ENCODE measurements at places on chromosomes 13 and 19.
A peak's percentile ranks its signal among the peaks of the same experiment; 100 is the strongest.

GRCh38 chr19:58330458-58330857 is 3.7 kb downstream of the ZSCAN22 start:
- DNase-seq, result no peak

GRCh38 chr19:4034048-4035017 is 26.8 kb downstream of the PIAS4 start:
- no peak for DNase-seq

GRCh38 chr19:40604171-40604646 is 3.0 kb downstream of the LTBP4 start:
- no peak for DNase-seq

DNA sequence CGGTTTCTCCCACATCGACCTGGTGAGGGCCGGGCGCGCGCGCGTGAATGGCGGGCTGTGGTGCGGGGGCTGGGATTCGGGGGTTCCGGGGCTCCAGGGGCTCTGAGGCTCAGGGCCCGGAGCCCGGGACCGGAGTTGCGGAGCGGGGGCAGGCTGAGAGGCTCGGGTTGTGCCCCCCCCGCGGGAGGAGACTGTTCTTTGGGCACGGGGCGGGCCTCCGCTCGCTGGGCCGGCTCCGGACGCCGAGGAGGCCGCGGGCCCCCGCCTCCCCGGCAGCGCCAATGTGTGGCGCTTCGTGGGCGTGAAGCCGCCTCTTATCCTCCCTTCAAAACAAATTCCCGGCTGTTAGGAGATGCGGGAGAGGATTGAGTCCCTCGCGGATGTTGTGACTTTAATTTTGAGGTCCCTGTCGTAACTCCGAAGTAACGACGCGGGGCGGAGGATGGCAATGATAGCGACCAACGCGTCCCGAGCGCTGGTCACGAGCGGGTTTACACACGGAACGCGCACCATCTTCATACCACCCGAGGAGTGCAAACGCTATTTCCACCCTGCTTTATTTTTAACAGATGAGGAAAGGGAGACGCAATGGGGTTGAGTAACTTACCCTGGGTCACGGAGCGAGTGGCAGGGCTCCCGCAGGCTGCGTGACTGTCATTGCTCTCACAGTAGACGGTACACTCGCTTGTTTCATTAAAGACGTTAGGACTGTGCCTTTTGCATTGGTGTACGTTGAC is 536 bp downstream of the UBA2 start:
- DNase-seq, result no peak

DNA sequence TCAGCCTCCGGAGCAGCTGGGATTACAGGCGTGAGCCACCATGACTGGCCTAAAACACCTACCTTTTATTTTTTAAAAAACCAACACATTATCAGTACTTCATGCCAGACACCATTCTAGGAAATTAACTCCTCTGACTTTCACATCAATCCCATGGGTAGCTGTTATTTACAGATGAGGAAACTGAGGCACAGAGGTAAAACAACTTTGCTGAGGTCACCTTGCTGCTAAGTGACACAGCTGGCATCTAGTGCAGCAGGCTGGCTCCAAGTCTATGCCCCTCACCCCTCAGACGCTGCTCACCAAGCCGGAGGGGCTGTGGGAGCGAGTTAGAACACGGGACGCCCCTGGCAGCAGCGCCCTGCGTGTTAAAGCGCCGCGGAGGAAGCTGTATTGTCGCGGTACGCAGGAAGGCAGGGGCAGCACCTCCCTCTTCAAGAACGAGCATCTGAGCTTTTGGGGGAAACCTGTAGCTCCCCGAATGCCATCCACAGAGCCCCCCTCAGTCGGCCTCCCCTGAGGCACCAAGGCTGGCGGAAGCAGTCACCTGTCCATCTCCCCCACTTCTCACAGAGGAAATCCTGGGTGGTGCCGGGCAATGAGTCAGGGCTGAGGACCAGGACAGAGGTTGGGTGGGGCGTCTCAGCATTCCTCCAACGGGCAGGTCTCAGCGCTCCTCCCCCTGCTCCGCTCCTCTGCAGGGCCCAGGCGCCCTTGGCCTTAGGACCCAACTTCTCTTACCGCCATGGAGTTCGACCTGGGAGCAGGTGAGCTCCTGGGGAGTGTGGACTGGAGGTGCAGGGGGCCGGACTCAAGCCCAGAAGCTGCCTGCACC is at the start of gene C19orf33:
Gene C19orf33 (plus strand): TSS at position 735 of the 835 bp plus-strand sequence. CDS start 11 bp downstream, at position 746.
- no peak for DNase-seq

- no peak for DNase-seq
Measured at GRCh38 chr13:110214637-110215036, 92.3 kb downstream of the COL4A1 start.

GRCh38 chr13:42926555-42926954 is 65.5 kb downstream of the EPSTI1 start:
- DNase-seq, result no peak

DNA sequence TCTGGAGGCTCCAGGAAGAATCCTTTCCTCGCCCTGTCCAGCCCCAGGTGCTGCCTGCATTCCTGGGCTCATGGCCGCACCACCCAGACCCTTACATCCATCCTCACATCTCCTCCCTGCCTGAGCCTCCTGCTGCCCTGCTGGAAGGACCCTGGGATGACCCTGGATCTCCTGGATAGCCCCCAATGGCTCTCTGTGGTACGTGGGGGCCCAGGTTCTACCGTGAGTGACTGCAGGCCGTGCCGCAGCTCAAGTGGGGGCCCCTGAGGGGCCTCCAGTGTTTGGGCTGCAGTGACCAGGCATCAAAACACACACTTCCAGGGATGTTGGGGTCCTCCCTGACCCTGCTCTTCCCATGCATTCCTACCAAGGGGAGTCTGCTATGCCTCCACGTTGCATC is 8.3 kb upstream of the MCF2L start:
- peak; percentile 8 for DNase-seq

DNA sequence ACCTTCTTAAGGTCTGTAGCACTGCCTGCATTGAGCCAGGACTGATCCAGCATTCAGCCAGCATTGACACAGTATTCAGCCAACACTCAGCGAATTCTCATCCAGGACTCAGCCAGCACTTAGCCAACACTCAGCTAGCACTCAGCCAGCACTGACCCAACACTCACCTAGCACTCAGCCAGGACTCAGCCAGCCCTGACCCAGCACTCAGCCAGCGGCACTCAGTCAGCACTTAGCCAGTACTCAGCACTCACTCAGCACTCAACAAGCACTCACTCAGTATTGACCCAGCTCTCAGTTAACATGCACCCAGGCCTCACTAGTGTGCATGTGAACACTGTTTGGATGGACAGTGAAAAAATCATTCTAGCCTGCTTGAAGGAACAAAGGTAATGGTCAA is 55.0 kb downstream of the TSHZ3 start:
- no peak for DNase-seq

GRCh38 chr13:78129359-78129758 is 210.7 kb upstream of the EDNRB start:
- DNase-seq, result no peak

DNA sequence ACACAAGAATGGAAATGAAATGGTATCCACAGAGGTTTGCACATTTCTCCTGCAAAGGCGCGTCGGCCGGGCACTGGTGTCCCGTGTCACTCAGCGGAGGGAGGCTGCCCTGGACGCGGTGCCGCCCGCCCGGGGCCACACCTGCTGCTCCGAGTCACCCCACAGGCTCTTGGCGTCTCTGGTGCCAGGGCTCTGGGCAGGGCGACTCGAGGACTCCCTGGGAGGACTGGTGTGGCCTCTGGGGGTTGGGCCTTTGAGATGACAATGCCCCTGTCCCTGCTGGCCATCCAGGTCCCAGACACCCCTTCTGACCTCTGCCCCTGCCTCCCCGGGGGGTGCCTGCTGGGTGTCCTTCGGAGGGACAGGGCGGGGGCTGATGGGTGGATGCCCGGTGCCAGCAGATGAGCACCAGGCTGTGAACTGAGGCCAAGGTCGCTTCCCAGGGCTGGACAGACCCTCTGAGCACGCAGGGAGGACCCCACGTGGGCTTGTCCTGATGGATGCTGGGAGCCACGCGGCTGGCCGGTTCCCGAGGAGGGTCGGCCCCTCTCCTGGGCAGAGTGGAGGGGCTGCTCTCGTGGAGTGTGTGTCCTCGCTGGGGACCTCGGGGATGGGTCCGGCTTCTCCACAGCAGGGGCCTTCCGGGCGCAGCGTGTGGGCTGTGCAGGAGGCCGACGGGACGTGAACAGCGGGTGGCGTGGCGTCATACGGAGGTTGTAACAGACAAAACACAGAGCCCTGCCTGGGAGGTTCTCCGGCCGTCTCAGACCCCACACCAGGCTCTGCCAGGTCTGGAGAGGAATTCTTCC is 4.7 kb upstream of the CACTIN start:
- DNase-seq, result no peak

GRCh38 chr13:72536714-72537394 is 190.6 kb downstream of the MZT1 start:
- no peak for DNase-seq

- no peak for DNase-seq
Measured at GRCh38 chr13:108760541-108760940, 131.1 kb downstream of the MYO16 start.

DNA sequence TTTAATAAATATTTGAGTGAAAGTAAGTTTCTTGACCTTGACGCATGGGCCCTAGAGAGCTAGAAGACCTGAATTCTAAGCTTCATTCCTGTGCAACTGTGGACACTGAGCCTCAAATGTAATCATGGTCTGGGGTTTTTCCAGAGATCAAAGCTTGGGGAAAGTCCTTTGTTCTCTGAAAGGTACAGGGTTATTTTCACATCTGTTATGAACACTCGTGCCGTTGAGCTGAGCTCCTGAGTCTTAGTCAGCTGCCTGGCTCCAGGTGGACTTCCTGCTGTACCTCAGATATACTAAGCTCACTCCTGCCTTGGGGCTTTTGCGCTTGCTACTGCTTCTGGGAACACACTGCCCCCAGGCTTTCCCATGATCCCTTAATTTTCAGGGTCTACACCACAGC is 7.5 kb upstream of the ZBTB32 start:
- no peak for DNase-seq

DNA sequence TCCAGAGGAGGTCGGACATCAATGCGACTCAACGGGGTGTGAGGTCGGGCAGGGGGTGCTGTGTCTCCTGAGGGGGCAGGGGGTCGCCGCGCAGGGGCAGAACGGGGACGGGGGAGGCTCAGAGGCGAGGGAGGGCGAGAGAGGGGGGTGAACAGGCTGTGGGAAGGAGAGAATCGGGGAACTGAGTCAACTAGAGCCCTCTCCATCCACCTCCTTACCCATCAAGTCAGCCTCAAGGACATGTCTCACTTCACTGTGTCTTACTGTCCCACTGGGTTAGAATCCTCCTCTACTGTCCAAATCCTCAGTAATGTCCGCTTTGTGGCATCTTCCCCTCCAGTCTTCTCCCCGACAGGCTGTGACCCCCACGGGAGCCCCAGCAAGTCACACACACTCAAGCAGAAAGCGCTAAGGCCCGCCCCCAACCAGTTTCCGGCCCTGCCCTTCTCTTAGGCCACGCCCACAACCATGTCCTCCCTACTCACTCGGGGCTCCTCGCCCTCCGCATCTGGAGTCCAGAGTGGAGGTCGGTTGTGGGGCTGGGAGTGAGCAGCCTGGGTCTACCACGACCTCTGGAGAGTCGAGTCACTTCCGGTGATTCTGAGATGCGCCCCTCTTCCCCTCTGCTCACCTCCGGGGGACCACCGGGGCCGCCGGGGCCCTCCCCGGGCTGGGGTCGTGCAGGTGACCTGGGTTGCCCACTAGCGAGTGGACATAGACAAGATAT is 9.3 kb downstream of the PLEKHA4 start:
- peak; percentile 79 for DNase-seq

GRCh38 chr13:98990701-98991100 is 12.8 kb upstream of the DOCK9 start:
- no peak for DNase-seq

DNA sequence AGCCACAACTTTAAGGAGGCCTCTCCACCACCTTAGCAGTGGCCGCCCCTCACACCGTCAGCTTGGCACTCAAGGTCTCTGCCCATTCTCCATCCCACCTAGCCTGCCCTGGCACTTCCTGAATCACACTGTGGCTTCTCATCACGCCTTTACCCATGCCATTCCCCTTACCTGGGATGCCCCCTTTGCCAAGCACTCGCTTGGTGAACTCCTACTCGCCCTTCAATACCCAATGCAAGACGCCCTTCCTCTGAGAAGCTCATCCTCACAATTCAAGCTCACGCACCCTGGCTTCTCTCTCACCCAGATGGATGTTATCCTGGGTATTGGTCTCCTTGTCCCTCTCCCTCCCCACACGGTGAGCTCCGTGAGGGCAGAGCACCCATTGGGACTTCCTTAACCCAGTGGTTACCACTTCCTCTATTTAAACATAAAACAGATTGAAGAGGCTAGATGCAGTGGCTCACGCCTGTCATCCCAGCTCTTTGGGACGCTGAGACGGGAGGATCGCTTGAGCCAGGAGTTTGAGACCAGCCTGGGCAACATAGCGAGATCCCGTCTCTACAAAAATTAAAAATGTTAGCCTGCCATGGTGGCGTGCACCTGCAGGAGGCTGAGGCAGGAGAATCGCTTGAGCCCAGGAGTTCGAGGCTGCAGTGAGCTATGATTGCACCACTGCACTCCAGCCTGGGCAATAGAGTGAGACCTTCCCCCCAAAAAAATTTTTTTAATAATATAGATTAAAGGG is 12.6 kb upstream of the SHD start:
- DNase-seq, result no peak

GRCh38 chr13:110113284-110113764 is 193.6 kb downstream of the COL4A1 start:
- no peak for DNase-seq

DNA sequence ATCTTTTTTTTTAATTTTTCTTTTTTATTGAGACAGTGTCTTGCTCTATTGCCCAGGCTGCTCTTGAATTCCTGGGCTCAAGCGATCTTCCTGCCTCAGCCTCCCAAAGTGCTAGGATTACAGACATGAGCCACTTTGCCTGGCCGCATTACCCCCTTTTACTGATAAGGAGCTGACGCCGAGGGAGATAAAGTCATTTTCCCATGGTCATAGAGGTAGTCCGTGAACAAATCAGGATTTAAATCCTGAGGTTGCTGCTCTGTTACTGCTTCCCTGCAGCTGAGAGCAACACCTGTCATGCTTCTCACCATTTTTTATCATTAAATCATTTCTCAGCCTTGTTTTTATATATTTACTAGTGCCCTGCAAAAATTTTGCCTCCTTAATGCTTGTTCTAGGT is 7.4 kb downstream of the CYSLTR2 start:
- DNase-seq, result no peak

DNA sequence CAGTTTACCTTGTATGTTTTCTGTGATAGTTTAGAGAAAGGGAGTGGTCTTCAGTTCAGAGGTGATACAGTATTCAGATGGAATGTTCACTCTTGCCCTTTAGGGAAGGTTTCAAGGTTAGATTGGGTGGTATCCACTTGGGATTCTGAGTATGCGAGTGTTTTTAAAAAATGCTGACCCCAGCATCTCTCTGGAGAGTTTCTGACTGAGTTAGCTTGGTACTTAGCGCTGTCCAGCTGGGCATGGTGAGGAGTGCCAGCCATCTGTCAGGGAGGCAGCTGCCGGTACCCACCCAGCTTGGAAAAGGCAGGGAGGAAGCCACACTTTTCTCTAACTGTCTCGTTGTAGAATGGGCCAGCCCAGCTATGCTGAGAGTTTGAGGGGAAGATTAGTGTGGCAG is 63.3 kb downstream of the ARHGEF7 start:
- no peak for DNase-seq
